CD4-positive, alpha-beta T cell treated with Interleukin-15 for 4 hours (primary cell): ENCODE measurements at places on chromosomes 7 and 10.

DNA sequence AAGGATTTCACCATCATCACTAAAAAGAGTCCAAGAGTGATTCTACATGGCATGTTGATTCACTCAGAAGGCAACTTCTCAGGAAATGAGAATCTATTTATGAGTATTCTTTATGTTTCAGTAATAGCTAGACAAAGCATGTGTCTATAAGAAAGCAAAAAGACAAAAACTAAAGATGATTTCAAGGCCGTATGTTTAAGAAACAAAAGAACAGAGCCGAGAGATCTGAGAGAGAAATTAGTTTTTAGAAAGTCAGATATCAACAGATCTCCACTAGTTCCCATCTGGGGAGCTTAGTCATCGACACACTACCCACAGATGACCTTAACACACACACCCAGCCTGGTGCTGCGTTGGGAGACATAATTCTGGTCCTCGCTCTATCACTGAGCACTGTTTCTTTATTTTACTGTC, 21.0 kb downstream of the PIP4K2A start:
- DNase-seq = peak; percentile 53

DNA sequence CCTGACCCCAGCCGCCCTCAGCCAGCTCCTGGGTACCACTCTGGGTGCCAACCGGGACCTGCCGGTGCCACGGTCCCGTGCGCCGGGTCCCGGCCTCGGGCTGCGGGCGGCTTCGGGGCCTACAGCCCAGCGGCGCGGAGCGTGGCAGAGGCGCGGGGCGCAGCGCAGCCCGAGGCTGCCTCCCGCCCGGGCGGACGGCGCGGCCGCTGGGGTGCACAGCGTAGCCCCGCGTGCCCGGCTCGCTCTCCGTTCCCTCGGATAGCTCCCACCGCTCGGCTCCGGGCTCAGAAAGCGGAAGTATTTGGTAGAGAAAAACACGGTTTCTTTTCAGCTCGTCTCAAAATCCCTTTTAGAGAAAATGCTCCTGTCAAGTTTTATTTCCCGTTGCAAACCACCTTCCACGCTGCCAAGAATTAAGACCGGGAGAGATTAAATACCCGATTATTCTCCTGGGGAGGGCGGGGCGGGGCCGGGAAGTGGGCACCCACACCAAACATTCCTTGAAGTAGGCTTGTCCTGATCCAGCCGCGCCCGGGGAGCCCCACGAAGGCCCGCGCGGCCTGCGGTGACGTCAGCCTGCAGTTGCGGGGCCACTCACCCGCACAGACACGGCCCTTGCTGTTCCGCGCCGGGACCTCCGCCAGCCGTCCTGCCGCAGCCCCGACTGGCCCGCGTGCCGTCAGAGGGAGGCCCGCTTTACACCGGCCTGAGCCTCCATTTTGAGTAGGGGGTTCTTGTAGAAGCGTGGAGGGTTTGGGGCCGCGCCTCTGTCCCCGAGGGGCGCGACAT, 7.2 kb downstream of the HOXA13 start:
- no peak for DNase-seq

DNA sequence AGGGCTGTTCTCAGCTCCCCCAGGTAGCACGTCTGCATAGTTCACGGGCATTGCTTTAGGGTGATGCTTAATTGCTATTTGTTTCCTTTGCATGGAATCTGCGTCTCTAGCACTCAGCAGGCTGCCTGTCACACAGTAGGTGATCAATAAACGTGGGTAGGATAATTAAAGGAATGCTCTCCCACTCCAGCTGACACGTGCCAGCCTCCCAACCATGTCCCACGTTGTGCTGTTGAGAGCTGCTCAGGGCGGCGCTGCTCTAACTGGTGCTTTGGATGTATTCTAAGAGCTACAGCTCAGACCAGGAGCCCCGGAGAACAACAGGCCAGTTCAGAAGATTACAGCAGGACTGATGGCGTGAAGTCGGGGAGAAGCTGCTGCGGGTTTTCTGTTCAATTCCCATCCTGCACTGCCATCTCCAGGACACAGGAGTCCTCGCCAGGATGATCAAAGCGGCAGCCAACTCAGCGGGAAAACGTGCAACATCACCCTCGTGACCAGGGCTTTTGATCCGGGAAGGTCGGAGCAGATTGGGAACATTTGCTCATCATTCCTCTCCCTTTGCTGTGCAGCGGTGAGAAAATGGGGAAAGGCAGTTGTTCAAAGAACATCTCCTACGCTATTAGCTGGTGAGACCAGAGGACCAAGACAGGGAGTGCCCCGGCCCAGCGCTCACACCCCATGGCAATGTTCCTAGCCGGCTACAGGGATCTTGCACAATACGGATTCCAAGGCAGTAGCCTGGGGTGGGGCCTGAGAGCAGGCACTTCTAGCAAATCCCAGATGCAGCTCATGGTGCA, 50.5 kb upstream of the FOXK1 start:
- no peak for DNase-seq

DNA sequence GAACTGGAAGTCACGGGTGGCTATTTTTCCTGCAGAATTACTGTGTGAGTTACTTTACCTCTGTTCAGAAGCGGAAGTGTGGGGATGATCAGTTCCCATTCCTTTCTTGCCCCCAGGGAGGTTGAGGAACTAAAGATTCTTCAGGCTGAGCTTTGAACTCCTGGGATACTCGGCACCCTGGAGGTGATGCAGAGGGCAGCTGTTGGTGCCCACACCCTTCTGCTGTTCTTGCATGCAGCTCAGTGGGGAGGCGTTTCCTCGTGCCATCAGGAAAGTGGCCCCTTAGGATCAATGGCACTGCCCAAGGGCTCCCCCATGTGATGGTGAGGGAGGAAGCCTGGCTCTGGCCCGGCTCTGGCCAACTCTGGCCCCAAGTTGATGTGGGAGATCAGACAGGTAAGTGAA, 44.7 kb upstream of the MXI1 start:
- no peak for DNase-seq

DNA sequence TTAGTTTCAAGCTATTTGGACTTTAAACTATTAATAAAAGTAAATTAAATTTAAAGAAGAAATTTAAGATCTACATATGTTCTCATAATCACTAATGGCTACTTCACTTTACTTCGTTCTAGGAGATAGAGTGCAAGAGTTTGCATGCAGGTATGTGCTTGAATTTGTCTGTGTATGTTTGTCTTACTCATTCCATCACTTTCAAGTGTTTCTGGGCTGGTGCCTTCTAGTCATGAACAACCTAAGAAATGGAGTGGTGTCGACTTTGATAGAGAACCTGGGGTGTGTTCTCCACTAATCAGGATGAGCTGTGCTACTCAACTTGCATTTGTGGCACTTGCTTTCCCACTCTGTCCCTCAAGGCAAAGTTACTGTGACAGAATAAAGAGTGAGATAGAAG, 169.9 kb downstream of the KCND2 start:
- no peak for DNase-seq

DNA sequence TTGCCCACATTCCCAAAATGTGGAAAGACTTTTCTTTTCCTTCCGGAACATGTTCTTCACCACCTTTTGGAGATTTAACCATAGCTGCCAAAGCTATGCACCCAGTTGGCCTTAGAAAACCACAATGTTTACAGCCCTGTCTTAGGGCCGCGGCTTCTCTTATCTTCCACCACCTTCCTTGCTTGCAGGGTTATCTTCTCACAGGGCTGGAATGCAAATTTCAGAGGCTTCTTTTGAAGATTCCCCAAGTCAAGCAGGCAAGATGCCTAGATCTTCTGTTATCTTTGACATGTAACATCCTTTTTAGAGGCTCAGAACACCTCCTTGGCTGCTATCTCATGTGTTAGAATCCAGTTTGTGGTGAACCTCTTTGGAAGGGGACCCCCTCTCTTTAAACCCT, 11.1 kb downstream of the KCTD7 start:
- no peak for DNase-seq

GRCh38 chr7:23216021-23216420, 30.6 kb upstream of the GPNMB start:
- no peak for DNase-seq

DNA sequence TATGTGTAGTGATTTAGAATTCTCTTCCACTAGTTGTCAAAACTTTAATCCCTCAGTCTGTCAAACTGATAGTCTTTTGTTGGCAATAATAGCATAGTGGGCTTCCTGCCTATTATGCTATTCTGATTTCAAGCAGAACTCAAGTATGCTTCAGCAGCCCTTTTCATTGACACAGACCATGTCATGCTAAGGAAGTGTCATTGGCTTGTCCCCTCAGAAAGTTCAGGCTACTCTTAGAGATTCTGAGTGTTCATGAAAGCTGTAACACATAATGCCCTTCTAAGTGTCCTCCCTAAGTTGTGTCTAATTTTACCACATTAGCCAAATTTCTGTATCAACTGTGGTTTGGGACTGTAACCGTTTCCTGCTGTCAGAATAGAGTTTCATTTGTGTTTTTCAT, 198.7 kb downstream of the THSD7A start:
- no peak for DNase-seq

- DNase-seq = peak; percentile 74
These were observed 9.2 kb upstream of the PWWP2B start for GRCh38 chr10:132387764-132388210.

DNA sequence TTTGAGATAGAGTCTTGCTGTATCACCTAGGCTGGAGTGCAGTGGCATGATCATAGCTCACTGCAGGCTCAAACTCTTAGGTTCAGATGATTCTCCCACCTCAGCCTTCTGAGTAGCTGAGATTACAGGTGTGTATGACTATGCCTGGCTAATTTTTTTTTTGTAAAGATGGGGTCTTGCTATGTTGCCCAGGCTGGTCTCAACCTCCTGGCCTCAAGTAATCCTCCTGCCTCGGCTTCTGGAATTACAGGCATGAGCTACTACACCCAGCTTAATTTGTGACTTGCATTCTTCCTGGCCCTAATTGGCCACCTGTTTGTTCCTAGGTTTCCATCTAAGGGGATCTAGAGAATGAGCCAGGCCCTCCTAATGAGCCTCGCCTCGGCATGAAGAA, 9.3 kb downstream of the ARHGAP22 start:
- DNase-seq = no peak

DNA sequence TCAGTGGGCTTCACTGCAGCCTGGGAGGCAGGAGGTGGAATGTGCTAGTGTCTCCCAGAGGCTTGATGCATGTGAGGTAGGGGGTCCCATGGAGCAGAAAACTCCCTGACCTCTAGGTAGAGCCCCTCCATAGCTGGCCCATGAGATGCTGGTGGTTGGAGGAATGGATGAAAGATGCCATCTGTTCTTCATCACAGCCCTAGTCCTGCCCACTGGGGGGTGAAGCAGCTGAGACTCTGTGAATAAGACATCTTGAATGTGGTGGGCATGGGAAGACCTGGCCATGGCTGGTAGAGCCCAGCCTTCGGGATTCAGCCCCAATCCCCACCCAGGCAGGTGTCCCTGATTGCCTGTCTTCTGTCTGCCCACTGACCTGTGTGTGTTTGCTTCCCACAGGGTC, 92.5 kb downstream of the COL13A1 start:
- no peak for DNase-seq

- no peak for DNase-seq
These were observed 35.4 kb upstream of the PTER start for GRCh38 chr10:16401416-16401815.

DNA sequence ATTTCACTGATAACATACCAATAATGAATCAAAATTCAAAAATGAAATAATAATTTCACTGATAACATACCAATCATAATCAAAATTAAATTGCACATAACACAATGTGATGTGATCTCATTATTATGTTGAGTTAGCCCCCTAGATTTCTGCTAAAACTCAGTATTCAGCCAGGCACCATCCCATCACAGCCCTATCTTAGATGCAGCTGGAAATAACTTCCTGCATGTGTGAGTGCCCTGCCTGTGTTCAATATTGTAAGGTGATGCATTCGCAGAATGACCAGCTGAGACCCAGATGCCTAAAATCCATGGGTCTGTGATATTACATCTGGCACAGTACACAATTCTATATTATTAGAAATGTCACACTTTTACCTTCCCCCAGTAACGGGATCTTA, 142.4 kb downstream of the CALCR start:
- no peak for DNase-seq

DNA sequence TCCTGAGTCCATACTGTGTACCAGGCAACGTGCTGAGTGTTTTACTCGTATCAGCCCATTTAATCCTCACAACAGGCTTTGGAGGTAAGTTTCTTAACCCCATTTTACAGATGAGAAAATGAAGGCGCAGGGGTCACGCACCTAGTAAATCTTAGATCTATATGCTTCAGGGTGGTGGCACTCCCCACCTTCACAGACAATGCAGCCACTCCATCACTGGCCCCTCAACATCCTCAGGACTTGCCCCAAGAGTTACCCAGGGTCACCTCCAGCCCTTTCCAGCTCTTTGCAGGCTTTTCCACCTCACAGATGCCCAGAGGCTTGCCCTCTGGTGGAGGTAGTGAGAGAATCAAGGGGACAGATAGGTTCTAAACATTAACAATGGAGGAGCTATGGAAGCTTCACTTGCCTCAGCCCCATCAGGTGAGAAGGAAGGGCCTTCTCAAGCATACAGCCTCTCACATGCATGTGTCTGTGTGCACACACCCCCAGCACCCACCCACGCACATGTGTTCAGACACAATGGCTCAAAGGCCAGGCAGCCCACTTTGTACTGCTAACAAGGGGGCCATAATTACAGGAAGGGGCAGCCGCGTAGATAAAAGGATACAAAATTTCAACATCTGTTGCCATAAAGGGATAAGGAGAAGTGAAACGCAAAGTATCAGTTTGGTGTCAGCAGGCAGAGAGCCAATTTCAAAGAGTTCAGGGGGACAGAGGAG, 29.1 kb downstream of the DPCD start:
- no peak for DNase-seq

DNA sequence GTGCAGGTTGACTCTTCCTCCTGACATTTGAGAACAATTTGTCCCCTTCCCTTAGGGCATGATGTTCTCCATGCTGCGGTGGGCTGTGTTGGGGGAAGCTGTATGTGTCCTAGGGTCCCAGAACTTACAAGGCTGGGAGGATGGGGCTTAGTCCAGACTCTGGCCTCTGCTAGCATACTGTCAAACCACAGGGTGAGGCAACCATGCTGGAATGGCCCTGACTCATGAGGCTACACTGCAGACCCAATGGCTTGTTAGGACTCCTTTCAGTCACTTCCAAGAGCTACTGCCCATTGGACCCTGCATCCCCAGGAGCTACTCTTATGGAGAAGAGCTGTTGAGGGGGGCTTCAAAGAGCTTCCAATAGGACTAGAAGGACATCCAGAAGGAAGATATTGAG, 20.1 kb upstream of the FAM170B start:
- DNase-seq = no peak

GRCh38 chr7:37927773-37928444, 7.5 kb downstream of the EPDR1 start:
- DNase-seq = no peak

- DNase-seq = no peak
These were observed 695 bp downstream of the FAM237B start for GRCh38 chr7:90320418-90320800.
